ENCODE measurements at places on chromosomes 1 and 21.

GRCh38 chr1:245872475-245872874 is 634.6 kb downstream of the SMYD3 start:
- DNase-seq: no peak

- DNase-seq: no peak
These were observed 839.1 kb upstream of the ADGRL2 start for GRCh38 chr1:80961464-80962190.

DNA sequence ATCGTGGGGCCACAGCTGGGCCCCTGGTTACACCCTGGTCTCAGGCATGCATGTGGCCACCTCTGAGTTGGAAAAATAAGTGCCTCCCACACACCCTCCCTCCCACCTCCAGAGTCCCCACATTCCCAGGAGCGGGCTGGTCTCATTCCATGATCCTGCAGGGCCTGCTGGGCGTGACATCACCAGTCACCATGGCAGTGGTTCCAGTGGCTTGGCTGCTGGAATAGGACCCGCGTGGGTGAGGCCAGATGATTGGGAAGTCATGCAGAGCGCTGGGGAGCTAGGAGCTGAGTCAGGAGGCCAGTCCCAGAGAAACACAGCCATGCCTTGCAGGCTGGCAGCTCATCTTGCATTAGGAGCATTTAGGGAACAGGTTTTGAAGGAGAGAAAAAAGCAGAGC is 125.4 kb upstream of the TMEM51 start:
- peak; percentile 97 for DNase-seq

GRCh38 chr1:11695861-11696260 is 4.4 kb downstream of the DRAXIN start:
- no peak for DNase-seq

- peak; percentile 79 for DNase-seq
These were observed 27.9 kb downstream of the OVAAL start for GRCh38 chr1:180586671-180587155.

- no peak for DNase-seq
These were observed 94.8 kb downstream of the DAB1 start for GRCh38 chr1:57329001-57329527.

DNA sequence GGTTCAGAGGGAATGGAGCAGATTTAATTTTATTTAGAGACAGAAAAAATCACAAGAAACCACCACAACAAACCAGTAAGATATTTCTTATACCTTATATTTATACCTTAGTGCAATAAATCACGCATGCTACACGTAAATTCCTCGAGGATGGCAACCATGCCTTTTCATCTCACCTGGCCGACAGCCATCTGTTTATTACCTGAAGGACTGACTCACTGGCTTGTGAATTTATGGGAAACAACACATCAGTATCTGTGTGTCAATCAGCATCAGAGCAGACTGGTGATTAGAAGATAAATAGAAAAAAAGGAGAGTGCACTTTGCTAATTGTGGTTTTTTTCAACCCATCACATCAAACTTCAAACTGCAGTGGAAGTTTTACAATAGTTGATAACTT is 58.4 kb downstream of the S1PR1 start:
- no peak for DNase-seq

- DNase-seq: no peak
These were observed 55.5 kb upstream of the ZC3H11B start for GRCh38 chr1:219668446-219668845.

- no peak for DNase-seq
These were observed 5.8 kb downstream of the AGL start for GRCh38 chr1:99855914-99856450.

DNA sequence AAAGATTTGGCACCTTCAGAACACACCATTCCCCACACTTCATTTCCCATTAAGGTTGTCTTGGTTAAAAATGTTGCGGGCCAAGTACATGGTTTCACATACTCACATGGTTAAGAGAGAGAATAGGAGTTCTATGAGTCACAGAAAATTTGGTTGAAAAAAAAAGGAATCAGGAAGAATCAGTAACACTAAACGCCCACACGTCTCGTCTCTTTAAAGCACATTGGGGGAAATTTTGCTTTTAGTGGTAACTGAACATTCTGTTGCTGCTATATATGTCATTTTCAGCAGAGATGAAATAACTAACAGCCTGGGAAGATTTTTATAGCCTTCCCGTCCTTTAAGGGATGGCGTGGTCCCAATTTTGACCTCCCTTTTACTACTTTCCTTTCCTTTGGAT is 132.9 kb upstream of the ERG start:
- no peak for DNase-seq

GRCh38 chr1:94865360-94865759 is 45.2 kb downstream of the SLC44A3 start:
- DNase-seq: peak; percentile 22

- no peak for DNase-seq
These were observed 9.3 kb downstream of the KIF21B start for GRCh38 chr1:201013991-201014815.

DNA sequence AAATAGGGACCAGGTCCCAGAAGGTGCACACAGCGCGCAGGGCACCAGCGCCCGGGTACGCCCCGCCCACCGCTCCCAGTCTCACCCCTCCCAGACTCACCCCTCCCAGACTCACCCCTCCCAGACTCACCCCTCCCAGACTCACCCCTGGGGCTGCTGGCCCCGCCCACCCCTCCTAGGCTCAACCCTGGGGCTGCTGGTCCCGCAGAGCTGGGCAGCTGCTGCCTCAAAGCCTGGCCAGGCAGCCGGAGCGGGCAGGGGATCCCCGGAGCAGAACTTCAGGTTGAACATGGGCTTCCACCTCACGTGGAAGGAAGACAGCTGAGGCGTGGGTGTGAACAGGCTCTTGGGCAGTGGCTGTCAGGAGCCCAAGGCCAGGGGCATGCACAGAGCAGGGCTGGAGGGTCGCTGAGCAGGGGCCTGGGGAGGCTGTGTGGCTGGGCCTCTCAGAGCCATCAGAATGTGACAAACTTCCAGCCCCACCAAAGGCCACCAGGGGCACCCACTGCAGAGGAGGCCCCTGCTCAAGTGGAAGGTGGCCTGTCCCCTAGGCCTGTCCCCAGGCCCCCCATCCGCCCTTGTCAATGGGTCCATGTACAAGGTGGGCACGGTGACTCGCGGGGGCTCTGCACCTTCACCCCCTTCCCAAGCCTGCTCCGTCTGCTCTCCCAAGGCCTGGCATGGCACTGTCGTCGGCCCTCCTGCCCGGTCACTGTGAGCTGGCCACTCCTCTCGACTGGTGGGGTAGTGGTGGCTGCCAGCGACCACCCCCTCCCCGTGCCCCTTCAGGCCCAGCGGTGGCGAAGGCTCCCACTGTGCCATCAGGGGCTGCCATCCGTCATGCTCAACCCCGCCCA is 20.4 kb upstream of the SUMO3 start:
- no peak for DNase-seq

DNA sequence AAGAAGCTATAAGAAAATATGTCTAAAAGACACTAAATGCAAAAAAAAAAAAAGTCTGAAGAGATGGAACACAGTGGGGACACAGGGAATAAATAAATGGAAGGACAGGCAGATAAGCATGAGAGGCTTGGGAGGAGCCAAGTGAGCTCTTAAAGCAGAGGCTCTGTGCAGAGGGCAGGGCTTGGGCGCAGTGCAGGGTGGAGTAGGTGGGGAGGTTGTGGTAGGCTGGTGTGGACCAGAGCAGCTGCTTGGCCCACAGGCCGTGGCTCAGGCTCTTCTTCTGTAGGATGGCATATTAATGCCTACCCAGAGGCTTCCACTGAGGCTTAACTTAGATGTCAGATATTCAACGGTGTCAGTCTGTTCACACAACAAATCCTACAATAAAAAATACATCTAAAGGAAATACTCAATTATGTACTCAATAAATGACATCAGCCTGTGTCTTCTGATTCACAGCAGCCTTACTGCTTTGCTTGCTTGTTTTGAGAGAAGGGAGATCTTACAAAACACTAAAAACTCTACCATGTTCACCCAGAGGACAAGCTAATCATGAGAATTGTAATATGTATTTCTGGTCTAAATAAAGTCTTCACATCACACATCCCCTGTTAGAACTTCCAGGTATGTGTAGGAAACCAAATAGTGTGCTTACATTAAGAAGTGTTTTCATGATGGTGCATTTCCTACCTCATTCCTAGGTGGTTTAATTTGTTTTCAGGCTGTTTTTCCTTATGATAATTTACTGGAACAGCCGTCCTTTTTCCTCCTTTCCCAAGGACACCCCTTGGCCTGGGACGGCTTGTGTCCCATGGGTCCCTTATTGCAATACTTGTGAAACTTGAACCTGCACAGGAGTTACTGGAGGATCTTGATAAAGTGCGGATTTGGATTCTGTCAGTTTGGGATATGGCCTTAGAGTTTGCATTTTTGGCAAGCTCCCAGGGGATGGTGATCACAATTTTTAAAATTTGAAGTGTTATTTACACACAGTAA is 24.9 kb downstream of the DIP2A start:
- no peak for DNase-seq

DNA sequence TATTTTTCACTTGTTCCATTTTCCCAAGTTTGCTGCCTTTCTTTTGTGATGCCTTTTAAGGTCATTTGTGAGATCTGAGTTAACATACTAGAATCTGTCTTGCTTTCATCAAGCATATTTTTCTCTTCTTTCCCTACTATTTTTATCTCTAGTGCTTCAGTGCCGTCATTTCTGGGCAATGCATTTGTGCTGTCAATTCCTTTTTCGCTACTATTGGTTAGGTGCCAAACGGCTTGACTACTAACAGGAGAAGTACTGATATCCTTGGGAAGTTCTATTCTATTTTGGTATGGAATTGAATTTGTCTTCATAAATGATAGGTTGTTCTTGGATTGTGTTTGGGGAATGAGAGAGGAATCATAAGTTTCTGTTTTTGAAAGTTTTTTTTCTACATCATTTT is 42.2 kb downstream of the LRRC53 start:
- DNase-seq: no peak

DNA sequence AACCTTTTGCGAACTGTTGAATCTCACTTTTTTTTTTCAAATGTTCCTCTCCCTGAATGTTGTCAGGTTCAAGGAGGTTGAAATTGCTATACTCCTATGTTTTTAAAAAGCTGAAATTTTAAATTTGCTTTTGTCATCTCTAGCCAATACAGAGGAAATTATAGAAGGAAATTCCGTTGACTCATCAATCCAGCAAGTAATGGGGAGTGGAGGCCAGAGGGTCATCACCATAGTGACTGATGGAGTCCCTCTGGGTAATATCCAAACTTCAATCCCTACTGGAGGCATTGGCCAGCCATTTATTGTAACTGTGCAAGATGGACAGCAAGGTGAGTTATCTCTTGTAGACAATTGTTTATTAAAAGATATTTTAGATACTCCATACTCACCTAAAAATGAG is 36.3 kb downstream of the GABPB2 start:
- DNase-seq: no peak

DNA sequence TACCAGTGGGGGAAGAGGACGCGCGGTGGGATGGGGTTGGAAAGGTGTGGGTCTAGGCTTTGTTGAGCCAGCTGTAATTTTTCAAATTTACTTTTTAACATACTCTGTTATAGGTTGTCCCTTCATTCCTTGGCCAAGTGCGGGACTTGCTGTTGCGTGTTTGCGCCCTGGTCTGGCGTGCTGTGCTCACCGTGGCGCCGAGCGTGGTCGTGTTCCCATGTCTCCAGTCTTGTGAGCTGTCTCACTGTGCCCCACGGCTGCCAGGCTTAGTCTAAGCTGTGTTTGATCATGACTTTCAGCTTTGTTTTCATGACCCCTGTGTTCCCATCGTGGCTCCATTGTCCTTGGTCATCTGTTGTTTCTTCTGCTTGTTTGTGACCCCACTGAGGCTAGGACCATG is 26.0 kb downstream of the TRAPPC10 start:
- no peak for DNase-seq

- peak; percentile 66 for DNase-seq
These were observed 516.7 kb downstream of the NPHP4 start for GRCh38 chr1:5475572-5475971.

- DNase-seq: peak; percentile 15
These were observed 66.9 kb upstream of the LRIF1 start for GRCh38 chr1:111030590-111030989.

- no peak for DNase-seq
These were observed 16.5 kb downstream of the DR1 start for GRCh38 chr1:93362237-93362636.

GRCh38 chr1:201511941-201512539 is 5.1 kb upstream of the CSRP1 start:
- DNase-seq: peak; percentile 75

GRCh38 chr1:108961198-108961597 is 2.1 kb downstream of the CLCC1 start:
- DNase-seq: no peak

DNA sequence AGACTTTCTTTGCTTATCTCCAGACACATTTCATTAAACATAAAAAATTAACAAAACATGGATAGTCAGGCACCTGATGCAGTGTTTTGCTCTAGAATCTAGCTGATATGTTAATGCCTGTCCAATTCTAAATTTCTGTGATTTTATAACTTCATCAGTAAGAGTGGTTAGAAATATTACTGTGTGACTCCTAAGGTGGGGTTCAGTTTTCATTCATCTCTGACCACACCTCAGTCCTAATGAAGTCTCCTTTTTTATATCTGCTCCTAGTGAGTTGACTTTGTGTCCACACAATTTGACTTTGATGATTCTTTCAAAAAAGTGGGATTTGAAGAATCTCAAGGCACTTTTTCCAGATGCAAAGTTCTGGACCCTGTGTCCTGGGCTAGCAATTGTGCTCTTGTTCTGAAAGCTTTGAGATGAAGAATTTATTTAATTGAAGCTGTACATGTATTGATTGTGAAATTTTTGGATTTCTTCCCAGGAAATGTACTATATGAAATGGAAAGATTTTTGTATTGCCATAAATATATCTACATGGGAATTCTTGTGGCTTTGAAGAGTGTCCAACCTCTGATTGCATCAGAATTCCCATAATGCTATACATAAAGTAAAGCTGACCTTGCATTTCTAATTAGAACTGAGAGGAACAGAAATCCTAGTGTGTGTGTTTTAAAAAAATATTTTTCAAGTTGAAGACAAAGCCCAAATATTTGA is 111.2 kb downstream of the GIPC2 start:
- no peak for DNase-seq

DNA sequence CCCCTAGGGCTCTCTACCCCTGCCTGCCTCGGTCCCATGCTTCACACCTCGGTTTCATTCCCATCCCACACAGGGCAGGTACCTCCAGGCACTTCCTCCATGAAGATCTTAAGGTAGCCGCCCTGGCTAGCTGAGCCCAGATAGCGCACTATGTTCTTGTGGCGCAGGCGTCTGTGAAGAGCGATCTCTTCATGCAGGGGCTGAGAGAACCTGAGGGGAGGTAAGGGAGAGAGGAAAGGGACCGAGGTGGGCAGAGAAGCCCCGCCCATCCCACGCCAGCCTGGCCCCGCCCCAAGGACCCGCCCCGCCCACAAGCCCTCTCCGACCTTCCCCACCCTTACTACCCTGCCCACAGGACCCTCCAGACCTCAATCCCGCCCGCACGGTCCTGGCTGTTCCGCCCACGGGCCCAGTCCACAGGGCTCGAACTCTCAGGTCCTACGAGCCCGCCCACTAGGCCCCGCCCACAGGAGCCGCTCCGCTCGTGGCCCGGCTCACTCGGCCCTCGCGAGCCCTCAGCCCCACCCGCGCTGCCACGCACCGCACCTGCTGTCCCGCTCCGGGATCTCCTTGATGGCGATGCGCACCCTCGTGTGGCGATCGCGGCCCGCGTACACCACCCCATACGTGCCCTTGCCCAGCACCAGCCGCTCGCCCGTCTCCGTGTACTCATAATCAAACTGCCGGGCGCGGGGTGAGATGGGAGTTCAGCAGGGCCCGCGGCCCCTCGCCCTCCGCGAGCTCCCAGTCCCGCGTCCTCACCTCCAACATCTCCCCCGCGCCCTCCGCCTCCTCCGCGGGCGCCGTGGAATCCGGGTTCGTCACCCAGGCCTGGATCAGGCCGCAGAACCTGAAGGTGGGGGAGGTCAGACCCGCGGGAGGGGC is 6.4 kb downstream of the MAP3K6 start:
- peak; percentile 43 for DNase-seq
